CD4-positive, alpha-beta T cell treated with Interleukin-4 for 1 hour (primary cell): ENCODE measurements at places on chromosomes 6 and 20.

DNA sequence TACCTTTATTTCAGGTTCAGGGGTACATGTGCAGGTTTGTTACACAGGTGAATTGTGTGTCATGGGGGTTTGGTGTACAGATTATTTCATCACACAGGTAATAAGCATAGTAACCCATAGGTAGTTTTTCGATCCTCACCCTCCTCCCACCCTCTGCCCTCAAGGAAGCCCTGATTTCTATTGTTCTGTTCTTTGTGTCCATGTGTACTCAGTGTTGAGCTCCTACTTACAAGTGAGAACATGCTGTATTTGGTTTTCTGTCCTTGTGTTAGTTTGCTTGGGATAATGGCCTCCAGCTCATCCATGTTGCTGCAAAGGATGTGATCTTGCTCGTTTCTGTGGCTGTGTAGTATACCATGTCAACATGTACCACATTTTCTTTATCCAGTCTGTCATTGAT is 66.0 kb downstream of the STK4 start:
- DNase-seq: no peak

DNA sequence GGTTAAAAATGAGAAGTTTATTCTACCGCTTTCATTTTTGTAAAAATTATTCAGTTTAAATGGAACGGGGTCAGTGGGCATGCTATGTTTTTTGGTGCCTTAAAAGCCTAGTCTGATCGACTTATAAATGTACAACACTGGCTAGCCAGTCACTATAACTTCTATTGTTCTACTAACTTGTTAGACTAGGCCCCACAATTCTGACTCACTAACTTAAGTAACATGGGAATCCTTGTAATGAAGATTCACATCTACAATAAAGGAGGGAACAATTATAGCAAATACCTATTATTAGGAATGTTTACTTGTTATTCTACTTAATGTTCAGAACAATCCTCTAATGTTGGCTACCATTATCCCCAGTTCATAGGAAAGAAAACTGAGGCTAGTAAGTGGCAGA is 28.5 kb downstream of the REPS1 start:
- DNase-seq: no peak

GRCh38 chr6:33609528-33609927 is 11.6 kb upstream of the ITPR3 start:
- no peak for DNase-seq

GRCh38 chr6:30682143-30683117 is 4.0 kb downstream of the PPP1R18 start:
- DNase-seq: peak; percentile 92

GRCh38 chr6:73640179-73640750 is 13.5 kb downstream of the SLC17A5 start:
- DNase-seq: no peak

- no peak for DNase-seq
Measured at GRCh38 chr6:5068153-5068751, 16.9 kb upstream of the PPP1R3G start.

GRCh38 chr20:4978050-4978918 is 23.0 kb downstream of the SLC23A2 start:
- DNase-seq: no peak

DNA sequence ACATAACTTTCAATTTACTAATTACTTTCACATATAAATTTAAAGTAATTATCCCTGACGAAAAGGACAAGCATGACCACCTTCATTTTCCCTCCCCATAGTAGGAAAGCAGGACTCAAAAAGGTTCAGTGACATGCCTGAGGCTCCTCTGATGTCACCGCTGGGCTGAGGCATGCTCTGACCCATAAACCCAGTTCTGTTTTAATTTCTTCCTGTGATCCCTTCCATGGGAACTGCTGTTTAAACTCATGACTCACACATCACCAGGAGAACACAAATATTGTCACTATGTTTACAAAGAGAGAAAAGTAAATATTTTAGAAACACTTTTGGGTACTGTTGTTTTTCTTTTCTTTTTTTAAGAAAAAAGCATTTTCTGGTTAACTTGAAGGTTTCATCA is 38.0 kb upstream of the NR2E1 start:
- DNase-seq: no peak

GRCh38 chr6:165819394-165819793 is 156.4 kb upstream of the PDE10A start:
- DNase-seq: no peak

DNA sequence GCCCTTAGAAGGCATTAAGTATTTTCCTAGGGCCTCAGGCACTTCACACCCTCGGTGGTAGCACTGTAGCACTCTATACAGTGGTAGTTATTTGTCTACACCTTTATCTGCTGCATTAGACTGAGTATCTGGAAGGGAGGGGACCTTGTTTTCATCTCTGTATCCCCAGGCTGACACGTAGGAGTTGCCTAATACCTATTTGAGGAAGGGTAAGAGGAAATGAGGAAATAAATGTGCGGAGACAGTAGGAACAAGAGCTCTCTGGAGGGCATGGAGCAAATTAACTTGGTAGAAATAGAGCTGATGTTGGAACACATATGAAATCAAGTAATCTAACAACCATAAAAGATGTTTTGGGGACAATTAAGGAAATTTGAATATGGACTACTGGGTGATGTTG is 3.9 kb downstream of the CNPY3 start:
- no peak for DNase-seq

- no peak for DNase-seq
Measured at GRCh38 chr6:157168471-157168870, 154.8 kb downstream of the TMEM242 start.

DNA sequence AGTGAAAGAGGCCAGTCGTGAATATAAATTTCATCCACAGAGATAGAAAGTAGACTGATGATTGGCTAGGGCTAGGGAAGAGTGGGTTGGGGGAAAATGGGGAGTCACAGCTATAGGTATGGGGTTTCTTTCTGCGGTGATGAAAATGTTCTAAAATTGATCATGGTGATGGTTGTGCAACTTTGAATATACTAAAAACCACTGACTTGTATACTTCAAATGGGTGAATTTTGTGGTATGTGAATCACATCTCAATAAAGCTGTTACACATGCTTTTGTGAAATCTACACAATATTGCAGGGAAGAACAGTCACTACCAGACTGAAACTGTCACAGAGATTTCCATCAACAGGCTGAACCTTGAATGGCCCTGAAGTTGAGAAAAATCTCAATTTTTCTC is 61.5 kb downstream of the LYRM4 start:
- DNase-seq: no peak

DNA sequence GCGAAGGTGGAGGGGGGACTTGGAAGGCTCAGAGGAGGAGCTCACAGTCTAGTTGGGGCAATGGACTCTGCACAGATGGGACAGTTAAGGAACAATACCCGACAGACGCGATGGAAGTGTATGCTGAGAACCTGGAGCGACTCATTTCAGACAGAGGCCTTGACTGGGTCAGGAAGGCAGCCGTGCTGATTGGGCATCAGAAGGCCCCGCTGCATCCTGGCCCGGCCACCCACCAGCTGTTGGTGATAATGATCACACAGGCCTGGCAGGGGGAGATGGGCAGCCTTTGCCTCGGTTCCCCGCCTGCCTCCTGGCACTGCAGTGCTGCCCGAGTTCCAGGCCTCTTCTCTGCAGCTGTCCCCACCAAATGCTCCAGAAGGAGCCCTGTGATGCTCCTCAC is 62.4 kb downstream of the MDGA1 start:
- no peak for DNase-seq

GRCh38 chr20:61875221-61875885 is 190.3 kb downstream of the TAF4 start:
- no peak for DNase-seq

GRCh38 chr6:148959008-148959407 is 212.2 kb downstream of the UST start:
- no peak for DNase-seq

GRCh38 chr6:75290136-75290945 is 5.7 kb upstream of the TMEM30A start:
- DNase-seq: no peak

GRCh38 chr6:76004202-76004601 is 68.3 kb downstream of the IMPG1 start:
- DNase-seq: no peak

DNA sequence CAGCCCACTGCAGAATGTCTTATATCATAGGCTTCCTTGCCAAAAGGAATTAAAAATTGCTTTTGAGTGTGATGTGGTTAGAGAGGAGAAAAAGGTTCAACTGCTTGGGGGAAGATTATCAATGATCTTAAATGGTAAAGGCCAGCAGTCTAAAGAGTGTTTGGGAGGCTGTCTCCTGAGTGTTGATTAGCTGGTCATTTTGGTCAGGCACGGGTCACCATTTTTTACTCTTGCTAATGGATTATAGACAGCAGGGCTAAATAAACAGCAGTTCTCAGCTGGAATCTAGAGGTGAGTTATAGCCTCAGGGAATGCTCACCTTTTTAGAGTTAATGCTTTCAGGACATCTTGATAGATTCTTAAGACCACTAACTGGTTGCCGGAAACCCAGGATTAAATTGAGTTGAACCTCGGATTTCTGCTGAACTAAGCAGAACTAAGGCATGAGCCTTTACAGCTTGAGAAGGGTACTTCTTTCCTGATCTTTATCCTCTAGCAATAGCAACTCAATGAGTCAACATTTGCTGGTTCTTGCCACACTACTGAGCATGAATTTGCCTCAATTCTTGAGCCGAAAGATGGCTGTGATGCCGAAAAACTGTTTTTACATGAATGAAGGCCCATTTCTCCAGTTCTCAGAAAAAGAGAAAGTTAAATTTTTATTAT is 120.4 kb downstream of the LRRC1 start:
- DNase-seq: no peak

GRCh38 chr6:109834595-109835437 is 143.3 kb upstream of the GPR6 start:
- no peak for DNase-seq

DNA sequence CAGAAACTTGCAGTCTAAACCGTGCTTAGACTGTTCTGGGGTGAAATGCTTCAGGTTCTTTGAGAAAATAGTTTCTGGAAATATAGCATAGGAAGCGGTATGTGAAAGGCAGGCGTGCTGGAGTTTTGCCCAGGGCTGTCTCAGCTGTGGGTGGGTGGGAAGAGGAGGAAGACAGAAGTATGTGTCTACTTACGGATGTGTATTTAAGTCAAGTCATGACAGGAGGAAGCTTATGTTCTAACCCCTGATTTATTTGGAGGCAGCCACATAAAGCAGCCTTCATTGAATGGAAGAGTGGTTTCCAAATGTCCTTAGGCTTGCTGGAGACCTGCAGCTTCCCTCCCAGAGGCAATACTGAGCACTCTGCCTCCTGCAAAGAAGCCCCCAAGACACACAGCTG is 345.8 kb upstream of the PRND start:
- DNase-seq: no peak

GRCh38 chr6:5379647-5380242 is 118.4 kb downstream of the FARS2 start:
- peak; percentile 19 for DNase-seq

GRCh38 chr6:126210398-126211075 is 129.4 kb upstream of the CENPW start:
- DNase-seq: no peak

DNA sequence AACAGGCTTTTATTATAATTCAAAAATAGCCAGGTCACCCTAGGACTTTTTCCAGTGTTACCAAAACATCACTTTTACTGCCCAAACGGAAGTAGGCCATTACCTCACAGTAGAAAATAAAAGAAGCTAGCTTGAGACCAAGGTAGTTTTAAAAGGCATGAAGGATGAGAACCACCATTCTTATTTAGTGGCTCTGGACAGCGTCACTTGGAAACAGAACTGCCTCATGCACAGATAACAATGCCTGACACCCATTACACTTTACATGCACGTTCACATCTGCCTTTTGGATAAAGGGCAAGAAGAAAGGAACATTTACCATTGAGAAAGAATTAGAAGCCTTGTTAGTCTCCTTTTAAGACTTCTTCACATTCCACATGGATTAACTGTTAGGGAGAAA is 1.9 kb upstream of the PAQR8 start:
- no peak for DNase-seq

DNA sequence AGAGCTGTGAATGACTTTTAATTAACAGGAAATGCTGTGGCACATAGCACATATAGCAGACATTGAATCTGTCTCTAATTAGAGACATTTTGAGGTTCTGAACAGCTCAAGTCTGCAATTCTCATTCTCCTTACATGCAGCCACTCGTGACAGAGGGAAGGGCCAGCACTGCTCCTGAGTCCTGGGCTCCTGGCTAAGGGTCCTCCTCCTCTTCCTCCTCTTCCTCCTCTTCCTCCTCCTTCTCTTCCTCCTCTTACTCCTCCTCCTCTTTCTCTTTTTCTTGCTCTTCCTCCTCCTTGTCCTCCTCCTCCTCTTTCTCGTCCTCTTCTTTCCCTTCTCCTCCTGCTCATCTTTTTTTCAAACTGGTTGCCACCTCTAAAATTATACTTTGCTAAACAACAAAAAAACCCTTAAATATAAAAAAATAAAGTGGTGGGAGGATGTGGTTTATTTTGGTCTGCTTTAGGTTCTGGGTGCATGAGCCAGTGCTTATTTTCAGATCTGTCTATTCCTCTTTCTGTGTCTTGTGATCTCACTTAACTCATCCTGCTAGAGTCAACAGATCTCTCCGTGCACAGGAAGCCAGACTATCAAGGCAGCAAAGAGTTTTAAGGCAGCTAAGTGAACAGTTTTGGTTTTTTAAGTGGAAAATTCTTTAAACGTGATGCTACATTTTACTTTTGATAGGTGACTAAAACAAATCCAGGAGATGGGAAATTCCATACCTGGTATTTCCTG is 159.3 kb downstream of the CD83 start:
- peak; percentile 51 for DNase-seq

GRCh38 chr6:37131104-37131959 is 38.6 kb upstream of the PIM1 start:
- DNase-seq: no peak

- no peak for DNase-seq
Measured at GRCh38 chr20:40232756-40233155, 456.3 kb downstream of the MAFB start.

- no peak for DNase-seq
Measured at GRCh38 chr6:44022671-44023352, 104.4 kb downstream of the MRPL14 start.

GRCh38 chr6:16481697-16482399 is 243.5 kb downstream of the GMPR start:
- peak; percentile 93 for DNase-seq
